ENCODE measurements at places on chromosomes 5 and 9.

DNA sequence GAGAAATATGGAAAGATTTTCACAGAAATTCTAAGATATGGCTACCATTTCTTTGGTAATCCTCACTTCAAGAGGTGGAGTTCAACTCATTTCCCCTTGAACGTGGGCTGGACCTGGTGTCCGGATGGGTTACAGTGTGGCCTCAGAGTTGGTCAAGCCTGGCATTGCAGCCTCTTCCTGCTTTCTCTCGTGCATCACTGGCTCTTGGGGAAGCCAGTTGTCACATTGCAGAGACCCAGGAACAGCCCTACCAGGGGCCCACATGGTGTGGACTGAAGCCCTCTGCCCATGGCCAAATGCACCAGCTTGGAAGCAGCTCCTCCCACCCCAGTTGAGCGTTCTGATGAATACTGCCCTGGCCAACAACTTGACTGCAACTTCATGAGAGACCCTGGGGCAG, 47.7 kb upstream of the FCN1 start:
- no peak for DNase-seq

DNA sequence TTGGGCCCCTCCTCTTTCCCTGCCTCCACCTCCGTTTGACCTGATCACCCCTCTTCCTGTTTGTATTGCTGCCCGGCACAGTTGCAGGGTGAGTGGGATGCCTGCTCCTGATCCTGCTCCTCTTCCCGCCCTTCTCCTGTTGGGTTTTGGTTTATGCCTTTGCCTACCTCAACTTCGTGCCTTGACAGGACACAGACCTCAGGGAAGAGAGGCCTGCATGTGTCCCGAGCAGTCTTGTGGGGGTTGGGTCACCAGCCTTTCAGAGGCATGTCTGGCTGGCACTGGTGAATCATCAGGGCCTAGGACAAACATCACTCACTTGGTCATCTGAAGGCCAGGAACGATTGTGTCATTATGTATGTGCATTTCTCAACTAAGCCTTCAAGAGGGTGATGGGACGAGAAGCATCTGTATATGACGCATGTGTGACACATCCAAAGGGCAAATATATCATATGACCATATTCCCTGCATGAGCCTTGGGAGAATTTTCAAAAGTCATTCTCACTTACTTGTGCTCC, 56.9 kb downstream of the NPR3 start:
- peak; percentile 15 for DNase-seq

DNA sequence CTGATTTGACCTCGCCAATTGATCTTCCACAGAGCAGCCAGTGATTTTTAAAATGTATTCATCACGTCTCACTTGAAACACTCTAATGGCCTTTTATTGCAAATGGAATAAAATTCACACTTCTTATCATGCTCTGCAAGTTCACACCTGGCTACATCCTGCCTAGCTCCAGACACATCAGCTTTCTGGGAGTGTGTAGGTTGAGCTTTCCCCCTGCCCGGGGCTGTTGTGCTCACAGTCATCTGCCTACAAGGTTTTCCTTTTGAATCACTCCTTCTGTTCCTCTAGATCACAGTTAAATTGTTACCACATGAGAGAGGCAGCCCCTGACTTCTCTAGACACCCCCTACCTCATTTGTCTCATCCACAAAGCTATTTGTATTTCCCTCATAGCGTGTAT, 674.5 kb downstream of the PRELID2 start:
- DNase-seq, result no peak

- peak; percentile 50 for DNase-seq
Observed at GRCh38 chr9:7209990-7210389, 452.2 kb downstream of the KDM4C start.

- DNase-seq, result no peak
Observed at GRCh38 chr5:32330126-32330971, 17.6 kb upstream of the MTMR12 start.

DNA sequence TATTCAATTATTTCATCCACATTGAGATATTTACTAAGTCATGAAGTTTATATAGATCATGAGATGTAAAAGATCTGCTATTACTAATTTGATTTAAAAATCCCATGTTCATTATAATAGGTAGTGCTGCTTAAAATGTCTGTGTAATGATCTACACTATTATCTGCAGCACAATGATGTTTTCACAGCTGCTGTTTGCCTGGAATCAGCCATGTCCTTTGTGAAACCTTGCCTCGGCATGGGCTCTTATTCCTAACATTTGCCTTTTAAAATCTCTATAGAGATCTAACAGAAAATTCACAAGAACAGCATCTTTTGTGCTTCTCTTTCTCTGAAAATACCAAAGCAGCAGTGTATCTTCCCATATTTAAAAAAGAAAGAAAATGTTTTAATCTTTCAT, 444.6 kb downstream of the PTPRD start:
- no peak for DNase-seq

- no peak for DNase-seq
Observed at GRCh38 chr5:115389034-115389798, 92.8 kb upstream of the CCDC112 start.

DNA sequence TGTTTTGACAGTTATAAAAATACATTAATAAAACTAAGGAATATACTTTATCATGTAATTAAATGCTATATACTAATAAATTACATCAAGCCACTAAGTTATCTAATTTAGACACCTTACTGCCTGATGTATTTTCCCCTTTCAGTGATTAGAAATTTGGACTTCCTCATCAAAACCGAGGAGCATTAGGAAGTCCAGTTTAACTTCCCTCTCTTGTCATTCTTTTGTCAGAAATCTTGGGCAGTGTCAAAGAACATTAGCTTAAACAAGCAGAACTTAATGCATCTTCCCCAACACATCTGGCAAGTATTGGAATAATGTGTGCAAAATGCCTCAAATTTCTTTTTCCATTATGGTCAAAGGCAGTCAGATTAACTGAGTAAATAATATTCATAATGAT, 81.6 kb downstream of the PLPP1 start:
- DNase-seq, result no peak

- DNase-seq, result no peak
Observed at GRCh38 chr9:78707080-78707479, 410.2 kb downstream of the PSAT1 start.

GRCh38 chr5:122907276-122907675, 61.9 kb downstream of the SNX24 start:
- DNase-seq, result no peak

- DNase-seq, result peak; percentile 58
Observed at GRCh38 chr5:25713259-25713658, 1068.5 kb upstream of the CDH10 start.

DNA sequence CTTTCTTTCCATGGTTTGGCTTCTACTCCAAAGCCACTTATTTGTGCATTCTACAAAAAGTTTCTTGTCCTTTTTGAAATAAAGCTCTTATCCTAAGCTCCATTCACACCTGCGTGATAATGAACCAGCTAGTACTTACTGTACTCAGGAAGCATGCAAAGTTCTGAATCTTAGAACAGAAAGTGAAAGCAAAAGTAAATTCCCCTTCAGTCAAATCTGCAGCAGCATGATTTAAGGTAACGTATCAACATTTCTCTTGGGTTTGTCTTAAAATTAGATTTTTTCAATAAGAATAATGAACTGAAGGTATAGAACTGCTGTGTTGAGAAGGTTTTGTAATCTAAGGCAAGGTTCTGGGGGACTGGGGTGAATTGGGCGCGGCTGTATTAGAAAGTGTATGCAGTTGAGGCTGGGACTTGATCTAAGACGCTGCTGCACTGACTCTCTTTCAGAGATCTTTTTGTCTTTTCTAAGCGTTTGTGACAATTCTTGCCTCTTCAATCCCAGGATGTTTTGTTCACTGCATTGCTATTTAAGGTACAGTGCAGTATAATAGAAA, at the start of gene ERAP2:
Gene ERAP2 (plus strand): TSS at position 209 of the 559 bp plus-strand sequence. CDS start 3,186 bp downstream, outside the sequence.
- DNase-seq, result peak; percentile 68

DNA sequence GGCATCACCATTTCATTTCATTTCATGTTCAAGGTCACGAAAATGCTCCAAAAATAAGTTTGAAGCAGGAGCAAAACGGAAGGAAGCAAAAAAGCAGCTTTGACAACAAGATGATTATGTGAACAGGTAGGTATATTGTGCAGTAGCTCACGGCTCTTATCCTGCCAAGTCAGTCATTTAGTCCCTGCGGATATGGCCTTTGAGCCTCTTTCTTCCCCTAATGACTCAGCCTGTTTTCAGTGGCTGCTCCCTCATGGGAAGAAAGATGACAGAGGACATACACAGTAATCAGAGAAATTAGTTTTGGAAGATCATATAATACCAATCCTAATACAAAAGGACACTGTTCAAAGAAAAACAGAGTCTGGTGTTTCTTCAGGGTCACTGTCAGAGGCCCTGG, 155.8 kb upstream of the GRAMD2B start:
- no peak for DNase-seq

DNA sequence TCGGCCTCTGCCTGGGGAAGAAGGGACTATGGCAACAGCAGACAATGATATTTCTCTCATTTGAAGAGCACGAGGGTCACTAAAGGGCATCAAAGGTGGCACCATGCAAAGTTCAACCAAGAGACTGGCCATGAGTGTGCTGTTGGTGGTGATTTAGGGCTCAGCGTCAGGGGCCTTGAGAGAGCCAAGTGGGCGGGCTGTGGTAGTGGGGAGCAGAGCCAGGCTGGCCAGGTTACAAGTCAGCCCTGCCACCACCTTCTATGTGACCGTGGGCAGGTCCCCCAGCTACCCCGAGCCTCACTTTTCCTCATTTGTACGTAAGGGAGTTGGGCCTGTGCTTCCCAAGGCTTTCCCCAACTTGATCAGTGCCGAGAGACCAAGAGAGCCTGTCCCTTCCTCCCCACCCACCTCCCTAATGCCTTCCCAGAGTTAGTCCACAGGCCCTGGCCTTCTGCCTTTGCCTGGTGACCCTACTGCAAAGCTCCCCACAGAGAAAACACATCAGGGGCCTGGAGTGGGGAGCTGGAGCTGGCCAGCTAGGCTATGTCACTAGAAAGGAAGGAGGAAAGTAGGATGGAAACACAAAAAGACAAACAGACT, 104.3 kb downstream of the PDE6A start:
- DNase-seq, result no peak
